ENCODE measurements at places on chromosomes 12 and 14.

GRCh38 chr12:85713373-85713772 is 122.8 kb downstream of the RASSF9 start:
- H3K4me3 ChIP-seq = no peak overlapping the region
- no peaks in the 10 kb centered on the region for H3K36me3 ChIP-seq
- no peak overlapping the region for H3K27ac ChIP-seq
- no peak for DNase-seq
- no peaks in the 10 kb centered on the region for H3K4me1 ChIP-seq

DNA sequence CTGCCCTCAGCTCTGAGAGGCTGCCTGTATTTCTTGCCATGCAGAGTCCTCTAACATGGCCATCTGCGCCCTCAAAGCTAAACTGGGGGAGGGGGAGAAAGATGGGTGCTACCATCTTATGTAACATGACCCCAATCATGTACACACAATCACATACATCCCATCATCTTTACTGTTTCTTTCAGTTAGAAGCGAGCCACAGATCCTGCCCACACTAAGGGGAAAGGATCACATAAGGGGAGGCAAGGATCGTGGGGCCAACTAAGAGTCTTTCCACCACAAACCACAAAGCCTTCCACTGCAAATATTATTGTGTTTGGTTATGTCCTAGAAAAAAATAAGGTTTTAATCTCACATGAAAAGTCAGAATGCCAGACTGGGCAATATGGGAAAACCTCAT is 11.8 kb upstream of the AMN1 start:
- H3K4me3 ChIP-seq = no peak overlapping the region
- DNase-seq = no peak
- no peaks in the 10 kb centered on the region for H3K27me3 ChIP-seq
- H3K4me1 ChIP-seq = no peaks in the 10 kb centered on the region
- no peak overlapping the region for H3K27ac ChIP-seq
- no peaks in the 10 kb centered on the region for H3K36me3 ChIP-seq

DNA sequence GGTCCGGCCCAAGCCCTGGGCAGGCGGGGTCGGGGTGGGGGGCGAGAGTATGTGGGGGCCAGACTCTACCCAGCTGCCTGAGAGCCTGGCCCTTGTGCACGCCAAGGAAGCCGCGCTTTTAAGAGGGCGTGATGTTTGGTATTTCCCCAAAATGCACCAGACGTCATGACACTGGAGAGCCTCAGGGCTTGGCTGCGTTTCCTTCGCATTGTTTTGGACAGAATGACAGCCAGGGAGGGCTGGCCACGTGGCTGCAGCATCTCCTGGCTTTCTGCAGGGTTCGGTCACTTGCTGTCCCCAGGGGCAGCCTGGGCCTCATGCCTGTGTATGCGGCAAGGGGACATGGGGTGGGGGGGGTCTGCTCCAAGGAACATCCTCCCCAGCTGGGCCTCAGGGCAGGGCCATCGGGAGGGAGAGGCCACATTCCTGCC is 16.1 kb upstream of the NUDT14 start:
- peaks cover 11% of the 10 kb centered on the region for H3K4me1 ChIP-seq
- no peaks in the 10 kb centered on the region for H3K27me3 ChIP-seq
- DNase-seq = no peak
- no peak overlapping the region for H3K4me3 ChIP-seq
- H3K36me3 ChIP-seq = no peaks in the 10 kb centered on the region

GRCh38 chr14:39109893-39110715 is 4.0 kb upstream of the GEMIN2 start:
- H3K4me1 ChIP-seq = no peaks in the 10 kb centered on the region
- no peaks in the 10 kb centered on the region for H3K36me3 ChIP-seq
- no peaks in the 10 kb centered on the region for H3K27me3 ChIP-seq
- H3K4me3 ChIP-seq = no peak overlapping the region

DNA sequence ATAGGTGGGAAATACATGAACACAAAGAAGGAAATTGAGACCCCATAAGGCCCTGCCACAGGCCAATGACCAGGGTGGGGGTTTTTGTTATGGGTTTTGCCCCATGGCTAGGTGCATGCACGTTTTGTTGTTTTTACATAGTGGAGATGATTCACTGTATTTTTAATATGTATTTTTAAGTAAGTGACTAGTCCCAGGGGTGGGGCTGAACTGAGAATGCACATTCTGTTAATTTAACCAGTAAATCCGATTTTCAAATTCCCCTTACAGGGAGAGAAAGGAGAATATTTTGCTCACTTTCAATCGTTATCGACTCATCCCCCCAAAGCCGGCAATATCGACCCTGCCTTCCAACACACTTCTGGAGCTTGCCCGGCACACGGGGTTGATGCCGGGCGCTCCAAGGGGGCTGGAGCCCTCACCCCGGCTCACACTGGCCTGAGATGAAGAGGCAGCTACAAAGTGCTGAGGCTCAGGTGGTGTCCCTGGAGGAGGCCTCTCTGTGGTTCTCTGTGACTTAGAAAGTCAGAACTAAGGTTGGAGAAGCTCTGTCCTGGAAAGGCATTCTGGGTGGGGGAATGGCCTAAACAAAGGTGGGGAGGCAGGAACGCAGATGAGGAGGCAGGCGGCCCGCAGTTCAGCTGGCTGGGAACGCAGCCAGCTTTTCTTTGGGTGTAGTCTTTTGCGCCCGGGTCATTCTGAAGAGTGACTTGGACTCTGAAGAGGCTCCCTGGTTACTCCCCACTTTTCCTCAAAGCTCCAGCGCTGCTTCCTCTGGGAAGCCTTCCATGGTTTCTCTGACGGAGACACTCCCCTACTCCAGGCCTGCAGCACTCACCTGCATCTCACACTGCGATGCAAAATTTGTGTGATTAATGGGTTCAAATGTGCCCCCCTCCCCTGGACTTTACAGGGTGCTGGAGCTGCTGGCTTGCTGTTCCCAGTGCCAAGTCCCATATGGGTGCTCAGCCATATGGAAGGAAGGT is 50.7 kb upstream of the DLK1 start:
- H3K27me3 ChIP-seq = peaks cover 18% of the 10 kb centered on the region
- no peak for DNase-seq
- H3K4me3 ChIP-seq = no peak overlapping the region
- H3K27ac ChIP-seq = no peak overlapping the region

DNA sequence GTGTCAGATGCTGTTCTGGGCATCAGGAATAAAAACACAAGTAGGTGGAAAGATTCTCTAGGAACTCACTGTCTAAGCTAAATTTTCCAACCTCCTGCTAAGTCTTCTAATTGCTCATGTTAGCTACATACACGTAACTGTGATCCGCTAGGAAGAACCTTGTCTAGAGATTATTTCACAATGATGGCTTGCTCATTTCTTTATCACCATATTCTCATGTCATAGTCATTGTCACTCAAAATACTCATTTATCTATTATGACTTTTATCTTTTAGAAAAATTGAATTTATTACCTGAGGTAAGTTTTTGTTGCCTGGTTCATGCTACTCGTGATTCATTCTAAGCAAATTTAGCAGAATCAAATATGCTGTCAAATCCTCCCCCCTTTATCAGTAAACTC is 1402.4 kb upstream of the FLRT2 start:
- no peaks in the 10 kb centered on the region for H3K4me1 ChIP-seq
- no peaks in the 10 kb centered on the region for H3K36me3 ChIP-seq
- no peak overlapping the region for H3K4me3 ChIP-seq
- DNase-seq = no peak

All from H1 (cell line).